ENCODE measurements at places on chromosomes 11 and 22.

- DNase-seq = no peak
These were observed 13.3 kb downstream of the MYRF start for GRCh38 chr11:61765550-61766253.

- DNase-seq = no peak
These were observed 12.1 kb upstream of the BAIAP2L2 start for GRCh38 chr22:38122616-38123015.

GRCh38 chr11:56816259-56816658, 67.8 kb upstream of the OR9G4 start:
- no peak for DNase-seq

GRCh38 chr11:75311858-75312288, 39.6 kb downstream of the ARRB1 start:
- DNase-seq = no peak

GRCh38 chr11:12239804-12240371, 129.5 kb downstream of the MICAL2 start:
- DNase-seq = no peak

- DNase-seq = no peak
These were observed 32.3 kb upstream of the CCDC89 start for GRCh38 chr11:85718126-85718943.

DNA sequence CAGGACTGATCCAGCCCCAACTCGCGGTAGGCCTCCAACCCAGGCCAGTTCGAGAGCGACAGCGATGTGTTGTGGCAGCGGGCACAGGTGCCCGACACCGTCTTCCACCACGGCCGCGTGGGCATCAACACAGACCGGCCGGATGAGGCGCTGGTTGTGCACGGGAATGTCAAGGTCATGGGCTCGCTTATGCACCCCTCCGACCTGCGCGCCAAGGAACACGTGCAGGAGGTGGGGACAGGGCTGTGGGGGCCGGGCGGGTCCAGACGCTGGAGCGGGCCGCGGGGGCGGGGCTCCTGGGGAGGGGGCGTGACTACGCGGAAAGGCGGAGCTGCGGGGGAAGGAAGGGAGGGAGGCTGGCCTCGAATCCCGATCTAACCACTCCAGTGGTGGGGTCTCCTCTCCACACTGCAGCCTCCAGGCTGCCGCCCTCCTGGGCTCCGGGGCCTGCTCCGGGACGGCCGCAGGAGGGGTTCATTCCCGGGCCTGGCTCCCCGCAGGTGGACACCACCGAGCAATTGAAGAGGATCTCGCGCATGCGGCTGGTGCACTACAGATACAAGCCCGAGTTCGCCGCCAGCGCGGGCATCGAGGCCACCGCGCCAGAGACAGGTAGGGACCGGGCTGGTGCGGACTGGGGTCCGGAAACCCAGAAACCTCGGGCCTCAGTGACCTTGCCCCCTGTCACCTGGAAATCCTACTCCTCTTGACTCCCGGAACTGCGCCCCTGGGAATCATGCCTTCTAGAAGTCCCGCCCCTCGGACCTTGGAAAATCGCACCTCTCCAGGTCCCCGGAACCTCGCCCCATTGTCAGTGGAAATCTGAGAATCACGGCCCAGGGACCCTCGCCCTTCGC, 14.9 kb downstream of the TMEM258 start:
- no peak for DNase-seq

GRCh38 chr22:23509571-23510302, 70.4 kb downstream of the IGLL1 start:
- no peak for DNase-seq

- no peak for DNase-seq
These were observed 54.1 kb upstream of the ARHGAP42 start for GRCh38 chr11:100632941-100633452.

DNA sequence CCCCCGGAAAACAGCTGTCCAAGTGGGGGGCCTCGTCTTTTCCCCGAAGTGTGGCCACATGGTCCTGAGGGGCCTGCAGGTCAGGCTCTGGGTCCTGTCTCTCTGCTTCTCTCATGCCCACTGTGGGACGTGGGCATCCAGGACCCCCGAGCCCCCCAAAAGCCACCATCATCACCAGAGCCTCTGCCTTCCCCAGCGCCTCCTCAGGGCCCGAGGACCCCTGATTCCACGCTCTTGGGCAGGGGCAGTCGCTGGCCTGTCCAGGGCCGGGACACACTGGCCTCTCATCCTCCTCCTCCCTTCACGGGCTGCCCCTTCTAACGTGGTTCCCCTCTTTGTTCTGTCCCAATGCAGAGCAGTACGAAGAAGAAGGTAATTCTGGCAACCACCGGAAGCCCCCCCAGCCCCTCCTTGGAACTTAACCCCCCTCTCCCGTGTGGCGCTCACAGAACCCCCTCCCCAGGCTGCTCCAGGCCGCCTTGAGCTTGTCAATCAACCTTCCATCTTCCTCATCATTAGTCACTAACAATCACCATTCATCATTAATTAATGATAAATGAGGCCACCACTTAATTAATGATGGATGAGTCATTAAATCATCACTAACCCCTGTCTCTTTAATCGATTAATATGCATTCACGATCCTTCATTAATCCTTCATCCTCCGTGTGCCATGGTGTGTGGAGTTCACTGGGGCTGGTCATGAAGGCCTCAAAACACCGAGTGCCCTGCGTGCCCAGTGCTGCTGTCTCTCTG, 3.9 kb downstream of the TNNT3 start:
- no peak for DNase-seq

DNA sequence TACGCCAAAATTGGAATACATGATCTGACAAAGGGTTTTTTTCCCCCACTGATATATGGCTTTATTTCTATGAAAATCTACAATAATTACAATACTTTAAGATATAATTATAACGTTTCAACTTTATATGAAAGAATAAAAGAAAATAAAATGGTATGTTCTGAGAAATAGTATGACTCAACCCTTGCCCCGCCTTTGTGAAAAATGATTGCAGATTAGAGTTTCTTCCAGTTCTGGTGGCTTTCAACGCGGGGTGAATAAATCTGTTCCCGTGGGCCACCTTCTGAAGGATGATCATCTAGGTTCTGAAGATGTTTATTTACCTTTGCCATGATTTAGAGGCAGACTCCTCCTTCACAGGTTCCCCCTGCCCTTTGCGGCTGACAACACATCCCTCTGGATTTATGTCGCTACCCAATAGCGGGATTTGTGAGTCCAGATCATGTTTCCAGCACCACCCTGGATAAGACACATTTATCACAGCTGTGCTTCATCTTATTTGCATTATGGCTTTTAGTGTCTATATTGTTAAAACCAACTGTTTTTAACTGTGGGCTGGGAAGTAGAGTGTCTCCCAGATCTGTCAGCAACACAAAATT, 607.0 kb upstream of the KIRREL3 start:
- DNase-seq = no peak

- no peak for DNase-seq
These were observed 14.2 kb downstream of the PRR33 start for GRCh38 chr11:1877211-1878136.

DNA sequence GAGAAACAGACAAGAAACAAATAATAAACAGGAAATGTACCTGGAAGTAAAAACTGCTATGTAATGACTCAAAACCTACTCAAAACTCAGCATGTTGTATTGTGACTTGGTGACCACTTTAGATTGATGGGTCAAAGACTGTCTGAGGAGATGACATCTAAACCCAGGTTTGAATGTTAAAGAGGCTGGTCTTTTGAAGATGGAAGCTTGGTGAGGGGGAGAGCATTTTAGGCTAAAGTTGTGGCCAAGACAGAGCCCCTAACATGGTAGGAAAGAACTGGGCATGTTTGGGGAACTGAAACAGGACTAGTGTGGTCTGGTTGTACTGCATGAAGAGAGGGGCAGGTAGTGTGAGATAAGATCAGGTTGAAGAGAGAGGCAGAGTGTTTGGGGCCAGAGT, 85.3 kb upstream of the MYO18B start:
- DNase-seq = no peak

DNA sequence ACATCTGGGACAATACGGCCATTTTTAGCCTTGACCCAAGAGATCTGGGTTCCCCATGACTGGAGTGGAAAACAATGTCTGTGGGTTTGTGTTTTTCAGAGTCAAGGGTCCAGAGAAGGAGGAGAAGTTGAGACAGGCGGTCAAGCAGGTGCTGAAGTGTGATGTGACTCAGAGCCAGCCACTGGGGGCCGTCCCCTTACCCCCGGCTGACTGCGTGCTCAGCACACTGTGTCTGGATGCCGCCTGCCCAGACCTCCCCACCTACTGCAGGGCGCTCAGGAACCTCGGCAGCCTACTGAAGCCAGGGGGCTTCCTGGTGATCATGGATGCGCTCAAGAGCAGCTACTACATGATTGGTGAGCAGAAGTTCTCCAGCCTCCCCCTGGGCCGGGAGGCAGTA, 15.7 kb downstream of the NNMT start:
- no peak for DNase-seq
